ENCODE measurements at places on chromosomes 2 and 18. TPM values are rescaled to one million over a fixed set of nuclear protein-coding genes. Genes with fewer than 3 reads are reported as not detected.

DNA sequence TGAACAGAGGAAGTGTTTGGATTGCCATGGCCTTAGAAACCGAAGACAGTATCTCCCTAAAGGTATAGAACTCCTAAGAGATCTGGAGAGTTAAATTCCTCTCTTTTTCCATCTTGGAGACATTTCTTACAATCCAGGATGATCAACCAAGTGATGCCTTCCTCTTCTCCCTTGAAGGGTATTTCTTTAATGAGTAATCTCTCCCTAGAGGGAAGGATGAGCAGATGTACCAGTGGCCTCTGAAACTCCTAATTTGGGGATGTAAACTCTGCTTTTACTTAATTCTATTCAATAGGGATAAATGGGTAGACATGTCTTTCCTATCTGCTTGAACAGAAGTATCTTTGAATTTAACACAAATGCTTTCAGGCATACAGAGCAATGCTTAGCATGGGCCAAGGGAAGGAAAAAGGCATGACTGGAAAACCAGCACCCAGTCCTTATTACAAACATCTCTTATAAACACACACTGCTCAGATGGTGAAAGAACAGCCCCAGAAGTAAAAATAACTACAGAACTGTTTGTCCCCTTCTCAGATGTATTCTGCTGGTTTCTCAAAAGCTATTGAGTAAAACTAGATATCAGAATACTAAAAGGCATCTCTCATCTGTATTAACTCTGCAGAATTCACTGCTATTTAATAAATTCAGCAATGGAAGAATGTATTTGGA is 4.7 kb upstream of the THNSL2 start:
- DNase-seq, result no peak

Gene FTCDNL1
- total RNA-seq, result 7.8 TPM

DNA sequence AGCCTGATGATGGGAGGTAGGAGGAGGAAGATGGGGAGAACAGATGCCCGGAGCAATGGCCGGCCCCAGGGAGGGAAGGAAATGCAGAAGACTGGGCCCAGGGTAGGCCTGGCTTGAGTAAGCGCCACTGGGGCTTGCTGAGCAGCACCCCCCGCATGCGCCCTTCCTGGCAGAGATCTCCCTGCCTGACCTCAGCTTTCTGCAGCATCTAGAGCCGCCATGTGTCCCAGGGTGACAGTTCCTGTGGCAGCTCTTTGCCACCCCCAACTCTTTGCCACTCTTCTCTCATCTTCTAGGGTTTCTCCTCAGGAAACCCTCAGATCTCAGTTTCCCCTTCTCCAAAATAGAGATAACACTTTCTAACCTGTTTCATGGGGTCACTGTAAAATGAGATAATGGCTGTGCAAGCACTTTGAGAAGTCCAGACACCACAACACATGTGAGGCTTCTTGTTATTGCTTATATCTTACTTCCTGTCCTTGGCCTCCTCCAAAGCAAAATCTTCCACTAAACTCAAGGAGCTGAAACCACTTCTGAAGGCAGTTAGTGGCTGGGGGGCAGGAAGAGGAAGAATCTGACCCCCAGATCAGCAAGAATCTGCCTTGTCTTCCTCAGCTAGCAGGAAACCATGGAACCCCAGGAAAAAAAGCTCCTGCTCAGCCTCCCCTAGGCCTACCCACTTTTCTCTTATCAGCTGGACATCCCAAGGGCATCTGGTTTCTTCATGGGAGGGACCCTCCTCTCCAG is 64.9 kb downstream of the EPAS1 start:
- DNase-seq, result no peak

Gene ST8SIA5
- 2.5 TPM for total RNA-seq

DNA sequence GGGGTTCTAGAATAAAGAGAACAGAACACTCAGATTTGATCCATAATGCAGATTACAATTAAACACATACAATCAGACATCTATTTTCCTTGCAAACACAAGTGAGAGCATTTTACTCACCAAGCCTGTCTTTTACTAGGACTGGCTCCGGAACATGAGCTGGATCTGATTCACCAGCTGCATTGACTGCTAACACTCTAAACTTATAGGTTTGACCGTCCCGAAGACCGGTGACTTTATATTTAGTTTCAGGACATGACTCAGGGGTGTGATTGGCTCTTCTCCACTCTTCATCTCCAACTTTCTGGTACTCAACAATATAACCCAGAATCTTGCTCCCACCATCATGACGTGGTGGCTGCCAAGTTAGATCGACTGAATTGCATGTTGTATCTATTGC is 112.4 kb downstream of the PLEKHA3 start:
- no peak for DNase-seq

Gene PAX3
- not detected for total RNA-seq

- DNase-seq, result no peak
These were observed 3.0 kb downstream of the LBH start for GRCh38 chr2:30234180-30234971.

Gene VWC2L
- not detected for total RNA-seq

- DNase-seq, result no peak
These were observed 91.2 kb downstream of the HDAC4 start for GRCh38 chr2:239309398-239310245.

- DNase-seq, result no peak
These were observed 18.6 kb upstream of the INO80C start for GRCh38 chr18:35516351-35516750.

DNA sequence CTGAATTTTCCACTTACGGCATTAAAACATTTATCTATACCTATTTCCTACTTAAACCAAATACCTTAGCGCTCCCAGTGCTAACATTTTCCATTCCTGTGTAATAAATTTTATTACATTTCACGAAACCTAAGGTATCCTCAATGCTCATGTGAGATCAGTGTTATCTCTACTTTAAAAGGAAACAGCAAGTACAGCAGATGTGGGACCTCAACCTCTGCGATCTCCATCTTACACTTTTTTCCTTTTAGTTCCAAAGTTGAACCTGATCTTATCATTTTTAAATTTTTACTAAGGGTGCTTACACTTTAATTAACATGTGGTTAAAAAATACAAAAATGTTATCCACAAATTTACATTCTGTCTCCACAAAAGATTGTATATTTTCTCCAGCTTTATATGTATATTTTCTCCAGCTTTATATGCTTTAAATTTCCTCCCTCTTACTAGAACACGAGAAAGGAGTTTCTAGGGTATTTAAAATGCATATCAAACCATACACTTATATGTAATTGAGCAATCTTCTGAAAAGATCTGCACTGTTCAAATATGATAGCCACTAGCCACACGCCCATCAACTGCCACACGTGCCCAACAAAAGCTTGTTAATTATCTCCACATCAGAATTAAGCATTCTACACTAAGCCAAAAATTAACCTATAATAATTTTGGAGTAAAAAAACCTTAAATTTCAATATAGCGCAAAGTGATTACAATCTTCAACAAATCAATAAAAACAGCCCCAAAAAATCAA is 38.1 kb downstream of the MBOAT2 start:
- no peak for DNase-seq

DNA sequence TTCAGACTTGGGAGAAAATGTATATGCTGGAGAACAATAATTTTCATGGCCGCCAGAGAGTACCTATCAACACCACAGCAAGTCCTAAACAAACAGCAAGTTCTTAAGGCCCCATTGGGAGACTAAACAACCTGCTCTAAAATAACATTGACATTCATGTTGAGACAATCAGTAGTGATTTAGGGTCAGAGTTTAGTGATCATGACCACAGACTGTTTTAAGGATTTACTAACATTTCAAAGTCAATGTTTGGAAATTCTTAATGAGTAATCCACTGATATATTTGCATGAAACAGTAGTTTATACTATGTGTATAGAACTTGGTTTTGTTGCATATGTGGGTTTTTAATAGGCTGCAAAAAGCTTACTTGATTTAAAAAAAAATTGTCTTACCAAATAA is 34.7 kb downstream of the RASGRP3 start:
- DNase-seq, result no peak

DNA sequence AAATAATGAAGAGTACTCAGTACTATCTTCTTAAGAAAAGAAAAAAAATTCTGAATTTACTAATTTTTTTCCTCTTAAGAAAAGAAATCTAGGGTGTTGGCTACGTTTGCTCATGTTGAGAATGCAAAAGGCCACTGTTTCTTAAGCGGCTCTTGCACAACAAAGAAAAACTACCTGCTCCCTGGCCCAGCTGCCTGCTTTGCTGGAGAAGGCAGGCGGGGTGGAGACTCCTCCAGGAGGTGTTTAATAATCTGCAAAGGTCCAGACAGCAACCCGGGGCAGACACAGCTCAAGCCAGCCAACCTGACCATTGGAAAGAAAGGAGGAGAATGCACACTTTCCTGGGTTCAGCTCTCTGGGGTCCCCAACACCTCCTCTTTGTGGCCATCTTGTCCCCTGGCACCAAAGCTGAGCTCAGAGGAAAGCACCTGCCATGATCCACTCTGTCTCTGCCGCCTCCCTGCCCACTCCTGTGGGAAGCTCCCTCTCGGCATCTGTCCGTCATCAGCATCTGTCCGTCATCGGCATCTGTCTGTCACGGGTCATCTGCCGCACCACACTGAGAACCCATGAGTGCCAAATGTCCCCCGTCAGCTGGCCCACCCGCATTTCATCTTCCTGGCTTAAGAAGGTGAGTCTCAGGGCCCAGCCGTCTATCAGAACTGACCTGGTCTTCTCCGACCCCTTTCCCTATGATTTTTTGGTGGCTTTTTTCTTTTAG is 11.9 kb downstream of the ZNF516 start:
- no peak for DNase-seq

DNA sequence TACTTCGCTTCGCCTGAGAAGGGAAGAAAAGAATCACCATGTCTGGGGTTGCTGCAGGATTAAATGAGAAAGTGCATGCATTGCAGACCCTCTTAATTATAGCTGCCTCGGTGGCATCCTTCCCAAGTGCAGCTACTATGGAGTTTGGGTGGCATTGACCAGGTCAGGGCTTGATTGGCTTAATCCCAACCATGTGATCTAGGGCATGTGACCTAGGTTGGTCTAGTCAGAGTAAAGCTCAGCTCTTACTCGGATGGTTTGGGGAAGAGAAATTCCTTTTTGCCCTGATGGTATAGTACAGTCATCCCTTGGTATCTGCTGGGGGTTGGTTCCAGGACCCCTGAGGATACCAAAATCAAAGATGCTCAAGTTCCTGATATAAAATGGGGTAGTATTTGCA is 178.2 kb upstream of the RAB12 start:
- no peak for DNase-seq

DNA sequence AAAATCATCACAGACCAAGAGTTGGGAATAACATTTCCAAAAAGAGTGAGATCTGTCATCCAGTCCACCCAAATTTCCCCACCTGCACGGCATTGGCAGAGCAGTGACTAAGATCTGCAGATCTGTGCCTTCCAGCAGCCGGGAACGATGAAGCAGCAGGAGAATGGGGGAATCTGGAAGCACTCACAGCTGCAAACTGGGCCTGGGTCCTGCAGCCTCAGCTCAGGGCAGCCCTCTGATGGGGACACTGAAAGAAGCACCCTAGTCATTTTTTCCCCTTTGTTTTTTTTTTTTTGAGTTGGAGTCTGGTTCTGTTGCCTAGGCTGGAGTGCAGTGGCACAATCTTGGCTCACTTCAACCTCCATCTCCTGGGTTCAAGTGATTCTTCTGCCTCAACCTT is 4.4 kb upstream of the SAG start:
- DNase-seq, result no peak
